ENCODE measurements at places on chromosomes 16 and 17.

GRCh38 chr16:84427553-84427952 is 59.2 kb downstream of the ATP2C2 start:
- DNase-seq, result no peak

- peak; percentile 35 for DNase-seq
These were observed 790 bp downstream of the NCBP3 start for GRCh38 chr17:3845291-3845620.

DNA sequence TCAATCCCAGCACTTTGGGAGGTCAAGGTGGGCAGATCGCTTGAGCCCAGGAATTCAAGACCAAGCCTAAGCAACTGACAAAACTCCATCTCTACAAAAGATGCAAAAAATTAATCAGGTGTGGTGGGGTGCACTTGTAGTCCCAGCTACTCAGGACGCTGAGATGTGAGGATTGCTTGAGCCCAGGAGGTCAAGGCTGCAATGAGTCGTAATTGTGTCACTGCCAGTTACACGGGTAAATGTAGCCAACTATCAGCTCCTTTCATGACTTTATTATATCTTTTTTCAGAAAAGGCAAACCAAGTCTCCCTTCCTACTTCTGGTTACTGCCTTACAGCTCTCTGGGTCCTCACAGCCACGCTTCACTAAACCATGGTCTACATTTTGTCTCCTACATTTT is 4.0 kb downstream of the SDF2 start:
- no peak for DNase-seq

DNA sequence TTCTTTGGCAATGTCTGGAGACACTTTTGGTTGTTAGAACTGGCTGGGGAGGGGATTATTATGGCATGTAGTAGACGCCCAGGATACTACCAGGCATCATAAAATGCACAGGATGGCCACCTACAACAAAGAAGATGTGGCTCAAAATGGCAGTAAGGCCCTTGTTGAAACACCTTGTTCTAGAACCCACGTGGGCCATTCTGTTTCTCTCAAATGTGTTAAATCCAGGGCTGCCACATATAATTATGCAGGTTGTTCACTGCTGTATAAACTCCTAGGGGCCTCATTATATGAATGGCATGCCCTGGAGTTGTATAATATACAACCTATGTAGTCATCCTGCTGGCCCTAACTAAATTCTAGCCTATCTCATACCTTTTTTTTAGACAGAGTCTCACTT is 123.5 kb upstream of the HAS3 start:
- no peak for DNase-seq

DNA sequence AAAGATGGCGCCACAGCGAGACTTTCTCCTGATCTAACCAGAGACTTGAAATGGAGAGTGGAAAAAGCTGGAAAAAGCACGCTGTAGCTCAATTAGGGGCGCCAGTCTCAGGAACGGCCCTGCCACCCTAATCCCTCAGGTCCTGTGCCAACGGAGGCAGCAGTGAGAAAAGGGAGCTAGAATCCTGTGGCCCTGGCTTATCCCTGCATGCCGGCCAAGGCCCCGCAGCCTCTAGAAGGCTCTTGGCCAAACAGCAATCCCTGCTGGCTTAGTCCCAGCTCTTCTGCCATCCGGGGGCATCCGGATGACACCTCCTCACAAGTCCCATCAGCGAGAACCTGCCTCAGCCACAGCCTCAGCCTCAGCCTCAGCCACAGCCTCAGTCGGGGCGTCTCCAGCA is 69.8 kb downstream of the MRM3 start:
- no peak for DNase-seq

GRCh38 chr16:30551781-30552180 is 6.4 kb downstream of the ZNF764 start:
- DNase-seq, result no peak

DNA sequence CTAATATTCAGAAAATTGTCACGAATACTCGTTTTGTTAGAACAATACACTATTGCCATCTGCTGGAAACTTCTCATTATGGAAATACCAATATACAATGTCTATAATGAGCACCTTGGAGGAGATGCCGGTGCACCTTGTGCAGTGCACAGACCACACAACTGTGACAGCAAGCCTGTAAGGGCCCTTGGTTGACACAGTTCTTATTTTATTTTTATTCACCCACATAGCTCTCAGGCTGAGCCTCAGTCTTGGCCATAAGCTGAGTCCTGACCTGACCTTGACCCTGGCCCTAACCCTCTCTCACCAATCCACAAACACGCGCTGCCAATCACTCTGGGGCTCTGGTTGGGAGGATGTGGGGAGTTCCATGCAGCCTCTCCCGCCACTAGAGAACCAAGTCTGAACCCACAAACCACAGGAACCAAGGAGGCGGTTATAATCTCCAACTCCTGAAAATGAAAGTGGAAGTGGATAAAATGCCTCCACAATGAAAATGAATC is 7.6 kb downstream of the AIPL1 start:
- peak; percentile 82 for DNase-seq

- DNase-seq, result no peak
These were observed 57.8 kb downstream of the ENGASE start for GRCh38 chr17:79132271-79133064.

DNA sequence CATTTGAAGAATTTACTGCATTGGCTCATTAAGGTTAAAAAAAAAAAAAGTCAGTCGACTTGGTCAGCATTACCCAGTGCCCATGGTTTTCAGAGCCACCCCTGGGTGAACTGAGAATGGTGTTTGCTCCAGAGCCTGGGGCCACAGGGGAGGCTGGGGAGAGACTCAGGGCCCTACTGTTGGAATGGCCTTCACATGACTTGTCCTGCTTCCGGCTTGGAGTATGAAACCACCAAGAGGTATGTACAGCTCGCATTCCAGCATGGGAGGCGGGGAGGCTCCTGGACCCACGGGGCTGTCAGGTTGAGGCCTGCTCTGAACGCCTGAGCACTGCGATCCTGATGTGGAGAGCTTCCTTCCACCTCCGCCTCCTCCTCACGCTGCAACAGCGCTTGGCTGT is 36.8 kb downstream of the MSI2 start:
- DNase-seq, result no peak

- no peak for DNase-seq
These were observed 13.0 kb downstream of the TLE7 start for GRCh38 chr16:71428883-71429282.

DNA sequence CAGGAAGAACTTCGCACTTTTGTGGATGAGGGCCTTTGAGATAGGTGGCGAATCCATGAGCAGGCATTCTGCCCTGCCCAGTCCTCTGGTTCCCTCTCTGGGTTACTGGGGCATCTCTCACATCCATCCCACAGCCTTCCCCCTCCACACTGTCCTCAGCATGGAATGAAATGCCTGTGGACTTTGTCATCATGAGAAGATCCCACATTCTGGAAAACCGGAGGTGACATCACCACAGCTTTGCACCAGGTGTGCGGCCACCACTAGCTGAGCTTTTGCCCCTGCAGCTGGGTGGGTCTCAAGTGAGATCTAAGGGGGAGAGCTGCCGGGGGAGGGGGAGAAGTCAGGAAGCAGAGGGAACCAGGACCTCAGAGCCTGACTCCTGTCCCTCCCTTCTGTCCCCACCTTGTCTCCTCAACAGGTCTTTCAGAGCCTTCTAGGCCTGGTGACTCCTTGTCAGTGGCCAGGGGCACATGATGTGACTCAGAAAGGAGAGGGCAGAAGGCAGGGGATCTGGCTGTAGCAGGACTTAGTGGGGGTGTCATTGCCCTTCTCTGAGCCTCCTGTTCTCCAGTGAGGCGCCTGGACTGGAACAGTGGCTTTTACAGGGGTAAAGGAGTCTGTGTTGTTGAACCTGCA is 40.0 kb upstream of the DLX4 start:
- DNase-seq, result no peak

- DNase-seq, result peak; percentile 46
These were observed 86.7 kb downstream of the ZFHX3 start for GRCh38 chr16:72961115-72961832.

- DNase-seq, result peak; percentile 26
These were observed 62.6 kb downstream of the TUBD1 start for GRCh38 chr17:59830007-59830630.

DNA sequence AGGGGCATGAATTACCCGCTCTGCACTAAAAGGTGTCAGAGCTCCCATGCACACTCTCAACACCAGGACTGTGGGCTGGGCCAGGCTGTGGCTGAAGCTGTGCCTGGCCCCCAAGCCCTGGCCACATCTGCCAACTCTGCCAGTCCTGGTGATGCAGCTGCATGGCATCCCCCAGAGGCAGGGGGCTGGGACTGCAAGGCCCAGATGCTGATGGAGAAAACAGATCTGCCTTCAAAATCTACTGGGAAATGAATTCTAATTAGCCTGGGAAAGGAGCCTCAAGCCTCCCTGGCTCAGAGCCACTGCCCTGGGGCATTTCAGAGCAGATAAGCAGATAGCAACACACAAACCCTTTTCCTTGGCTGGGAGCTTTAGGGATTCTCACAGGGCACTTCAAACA is 3.4 kb downstream of the CHST6 start:
- DNase-seq, result no peak

GRCh38 chr16:57016301-57016700 is 26.9 kb downstream of the NLRC5 start:
- DNase-seq, result no peak

GRCh38 chr17:81959362-81960129 is 1.4 kb downstream of the NOTUM start:
- peak; percentile 60 for DNase-seq
